Gastroesophageal sphincter (tissue), 4 donors: ENCODE measurements at places on chromosomes 3 and 15. TPM values are rescaled to one million over a fixed set of nuclear protein-coding genes. Genes with fewer than 3 reads are reported as not detected.

Gene MYH15
- 0.13 TPM for total RNA-seq

Gene A4GNT
- total RNA-seq = not detected

Gene ANKRD34C
- total RNA-seq = not detected

Gene TICRR
- total RNA-seq = not detected

Gene ATP13A4
- 2.3 TPM for total RNA-seq

Gene CLDN11
- 7.7 TPM for total RNA-seq

Gene AADACL2
- not detected for total RNA-seq

Gene CACNA2D2
- 0.54 TPM for total RNA-seq

Gene ATXN7
- 21.9 TPM for total RNA-seq
